H1 (cell line): ENCODE measurements at places on chromosomes 1 and 21. TPM values are rescaled to one million over a fixed set of nuclear protein-coding genes. Genes with fewer than 3 reads are reported as not detected.

GRCh38 chr1:160579216-160579701 is at the start of gene CD84:
CD84 (minus strand) TSS chr1:160579496; CDS start chr1:160579437, 59 bp downstream.
- no peaks in the 10 kb centered on the region for H3K4me1 ChIP-seq
- no peaks in the 10 kb centered on the region for H3K36me3 ChIP-seq
- no peaks in the 10 kb centered on the region for H3K27me3 ChIP-seq
- no peak within 1 kb of the TSS for H3K4me3 ChIP-seq

The HUNK gene
- 10.2 and 16.7 TPM in 2 replicates for total RNA-seq

The PADI2 gene
- total RNA-seq: 5.8 and 7.5 TPM in 2 replicates

The C1orf94 gene
- total RNA-seq: 4.8 and 5.8 TPM in 2 replicates

The LCK gene
- 71.6 and 75.3 TPM in 2 replicates for total RNA-seq

DNA sequence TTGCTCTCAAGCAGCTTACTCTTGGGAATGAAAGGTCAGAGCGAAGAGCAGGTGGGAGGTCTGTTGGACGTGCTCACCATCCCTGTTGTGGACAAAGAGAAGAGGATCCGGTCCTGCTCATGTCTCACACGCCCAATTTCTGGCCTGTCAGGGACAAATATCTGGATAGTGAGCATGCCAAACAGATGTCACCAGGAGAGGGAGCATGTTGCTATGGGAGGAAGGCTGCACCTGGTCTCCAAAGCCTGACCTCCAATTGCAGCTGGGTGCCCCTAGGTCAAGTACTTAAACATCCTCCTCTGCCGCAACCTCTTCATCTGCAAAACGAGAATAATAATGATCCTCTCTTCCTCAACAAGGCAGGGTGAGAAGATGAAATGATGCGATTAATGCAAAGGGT is 53.4 kb downstream of the DMRTA2 start:
- no peak overlapping the region for H3K4me3 ChIP-seq
- no peak for DNase-seq
- H3K36me3 ChIP-seq: no peaks in the 10 kb centered on the region
- peaks cover 3% of the 10 kb centered on the region for H3K27me3 ChIP-seq
- no peak overlapping the region for H3K27ac ChIP-seq

- no peak for DNase-seq
- peaks cover 5% of the 10 kb centered on the region for H3K36me3 ChIP-seq
- peaks cover 3% of the 10 kb centered on the region; the same call in 1 of the 2 replicates for H3K4me1 ChIP-seq
- H3K27me3 ChIP-seq: no peaks in the 10 kb centered on the region
- H3K4me3 ChIP-seq: no peak overlapping the region
These were observed 110.7 kb downstream of the VPS13D start for GRCh38 chr1:12340544-12340930.

The FASLG gene
- total RNA-seq: not detected in 2 replicates

DNA sequence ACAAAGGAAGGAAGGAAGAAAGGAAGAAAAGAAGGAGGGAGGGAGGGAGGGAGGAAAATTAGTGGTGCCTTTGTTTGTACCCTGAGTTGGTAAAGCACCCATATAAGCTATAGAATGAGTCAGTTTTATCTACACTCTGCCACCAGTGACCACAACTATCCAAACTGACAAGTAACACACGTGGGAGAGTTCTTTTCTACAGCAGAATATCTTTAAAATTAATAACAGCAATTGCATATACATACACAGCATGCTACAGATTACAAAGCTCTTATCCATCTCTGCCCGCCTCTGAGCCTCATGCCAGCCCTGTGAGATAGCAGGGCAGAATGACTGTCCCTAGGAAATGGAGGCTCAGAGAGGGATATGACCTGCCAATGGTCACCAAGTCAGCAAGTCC is 20.3 kb downstream of the CDCP2 start:
- no peaks in the 10 kb centered on the region for H3K27me3 ChIP-seq
- H3K27ac ChIP-seq: no peak overlapping the region
- peaks cover 19% of the 10 kb centered on the region for H3K4me1 ChIP-seq
- H3K36me3 ChIP-seq: no peaks in the 10 kb centered on the region
- H3K4me3 ChIP-seq: no peak overlapping the region

- H3K4me3 ChIP-seq: no peak overlapping the region
- H3K27me3 ChIP-seq: no peaks in the 10 kb centered on the region
- no peaks in the 10 kb centered on the region for H3K4me1 ChIP-seq
These were observed 19.7 kb downstream of the PTAFR start for GRCh38 chr1:28156821-28157220.

DNA sequence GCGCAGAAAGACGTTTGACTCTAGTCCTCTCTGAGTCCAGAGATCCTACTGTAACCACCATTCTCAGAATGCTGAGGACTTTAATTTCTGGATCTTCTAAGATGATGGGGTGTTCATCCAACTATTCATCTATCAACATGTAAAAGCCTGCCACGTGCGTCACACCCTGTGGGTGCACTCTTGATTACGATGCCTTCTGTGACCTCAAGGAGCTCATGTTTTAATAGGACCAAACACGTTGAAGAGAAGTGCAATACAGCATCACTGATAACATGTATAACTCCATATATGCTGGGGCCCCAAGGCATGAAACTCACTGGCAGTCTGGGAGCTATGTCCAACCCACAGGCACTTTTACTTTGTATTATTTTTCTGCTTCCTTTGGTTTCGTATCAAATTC is 19.0 kb downstream of the KIAA0040 start:
- H3K36me3 ChIP-seq: no peaks in the 10 kb centered on the region
- no peaks in the 10 kb centered on the region for H3K27me3 ChIP-seq
- no peak overlapping the region for H3K27ac ChIP-seq
- H3K4me1 ChIP-seq: no peaks in the 10 kb centered on the region
- DNase-seq: no peak

The AMY2A gene
- not detected in 2 replicates for total RNA-seq

GRCh38 chr1:55988963-55989452 is 590.4 kb downstream of the PLPP3 start:
- no peak overlapping the region for H3K27ac ChIP-seq
- H3K4me3 ChIP-seq: no peak overlapping the region
- no peaks in the 10 kb centered on the region for H3K4me1 ChIP-seq
- no peak for DNase-seq

- no peak for DNase-seq
- H3K4me3 ChIP-seq: no peak overlapping the region
- no peak overlapping the region for H3K27ac ChIP-seq
- peaks cover under 1% of the 10 kb centered on the region for H3K36me3 ChIP-seq
- H3K4me1 ChIP-seq: peaks cover 3% of the 10 kb centered on the region
- H3K27me3 ChIP-seq: no peaks in the 10 kb centered on the region
These were observed 16.2 kb downstream of the KCTD3 start for GRCh38 chr1:215583185-215583749.

- no peak overlapping the region for H3K27ac ChIP-seq
- peaks cover 23% of the 10 kb centered on the region for H3K36me3 ChIP-seq
- peaks cover 38% of the 10 kb centered on the region for H3K4me1 ChIP-seq
- H3K27me3 ChIP-seq: no peaks in the 10 kb centered on the region
These were observed 5.4 kb downstream of the EPHA2 start for GRCh38 chr1:16150508-16150907.

The SH2D2A gene
- total RNA-seq: 3.3 and 4.5 TPM in 2 replicates
